Activated CD8-positive, alpha-beta memory T cell treated with anti-CD3 and anti-CD28 coated beads for 1 hour (primary cell): ENCODE measurements at places on chromosomes 5 and 9.

- no peak for DNase-seq
These were observed 253.0 kb downstream of the ICE1 start for GRCh38 chr5:5675511-5675910.

DNA sequence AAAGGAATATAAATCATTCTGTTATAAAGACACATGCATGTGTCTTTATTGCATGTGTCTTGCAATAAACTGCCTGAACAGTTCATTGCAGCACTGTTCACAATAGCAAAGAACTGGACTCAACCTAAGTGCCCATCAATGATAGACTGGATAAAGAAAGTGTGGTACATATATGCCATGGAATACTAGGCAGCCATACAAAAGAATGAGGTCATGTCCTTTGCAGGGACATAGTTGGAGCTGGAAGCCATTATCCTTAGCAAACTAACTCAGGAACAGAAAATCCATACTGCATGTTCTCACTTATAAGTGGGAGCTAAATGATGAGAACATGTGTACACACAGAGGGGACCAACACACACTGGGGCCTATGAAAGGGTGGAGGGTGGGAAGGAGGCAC lies 63.7 kb upstream of the CHD1 start:
- no peak for DNase-seq

DNA sequence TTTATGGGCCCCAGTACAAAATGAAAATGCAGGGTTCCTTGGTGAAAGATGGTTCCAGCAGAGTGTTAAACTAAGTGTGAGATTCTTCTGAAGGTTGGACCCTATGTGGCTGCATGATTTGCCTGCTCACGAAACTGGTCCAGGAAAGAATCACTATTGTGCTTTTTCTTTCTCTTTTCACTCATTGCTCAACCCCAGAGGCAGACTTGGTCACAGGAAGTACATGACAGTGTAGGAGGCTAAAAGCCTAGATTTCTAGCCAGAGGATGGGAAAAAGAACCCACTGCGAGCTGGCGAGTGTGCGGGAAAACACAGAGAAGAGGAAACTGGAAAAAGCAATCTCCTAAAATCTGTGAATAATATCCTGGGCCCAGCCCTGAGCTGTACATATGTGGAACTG lies 18.6 kb downstream of the SLC36A2 start:
- no peak for DNase-seq

DNA sequence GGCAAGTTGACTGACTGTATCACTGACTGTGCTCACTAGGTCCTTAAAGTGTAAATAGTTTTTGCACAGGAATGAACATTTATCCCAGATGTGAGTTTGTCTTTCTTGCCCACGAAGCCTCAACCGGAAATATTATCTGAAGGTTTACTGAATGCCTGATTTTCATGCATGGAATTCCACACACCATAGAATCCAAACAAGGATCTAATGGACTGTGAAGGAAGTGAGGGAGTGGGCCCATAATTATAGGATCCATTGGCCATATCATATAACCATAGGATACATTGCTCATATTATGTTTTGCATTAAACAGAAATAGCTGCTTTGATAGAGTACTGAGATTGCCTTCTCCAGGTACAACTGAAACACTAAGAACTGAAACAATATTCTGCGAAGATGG lies 1057.2 kb upstream of the EDIL3 start:
- DNase-seq: no peak

DNA sequence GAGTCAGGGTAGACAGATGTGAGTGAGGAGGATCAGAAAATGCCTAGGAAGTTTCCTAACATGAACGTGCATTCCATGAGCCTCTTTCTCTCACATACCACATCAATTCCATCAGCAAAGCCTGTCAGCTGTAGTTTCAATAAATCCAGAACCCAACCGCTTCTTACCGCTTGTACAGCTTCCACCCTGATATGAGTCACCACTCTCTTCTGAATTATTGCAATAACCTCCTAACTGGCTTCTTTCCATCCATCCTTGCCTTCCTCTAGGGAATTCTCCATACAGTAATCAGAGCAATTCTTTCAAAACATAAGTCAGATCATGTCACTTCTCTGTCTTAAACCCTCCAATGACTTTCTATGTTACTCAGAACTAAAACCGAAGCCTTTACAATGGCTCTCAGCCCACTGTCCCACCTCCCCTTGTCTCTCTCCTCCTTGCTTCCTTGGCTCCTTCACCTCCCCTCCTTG lies 8.1 kb upstream of the RAD23B start:
- DNase-seq: no peak

GRCh38 chr5:112174959-112175594 lies 244.0 kb downstream of the EPB41L4A start:
- DNase-seq: no peak

DNA sequence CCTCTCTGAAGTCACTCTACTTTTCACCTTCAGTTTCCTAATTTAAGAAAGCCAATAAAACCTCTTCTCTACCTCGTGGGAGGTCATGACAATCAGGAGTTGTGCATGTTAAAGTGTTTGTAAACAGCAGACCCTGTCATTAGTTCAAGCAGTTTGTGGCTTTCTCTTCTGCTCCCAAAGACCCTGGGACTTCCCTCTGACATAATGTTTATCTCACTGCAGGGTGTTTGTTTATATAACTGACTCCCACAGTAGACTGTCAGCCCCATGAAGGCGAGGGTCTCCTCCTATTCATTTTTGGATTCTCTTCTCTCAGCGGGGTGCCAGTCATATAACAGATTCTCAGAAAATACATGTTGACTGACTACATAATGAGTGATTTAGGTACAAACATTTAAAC lies 360.0 kb upstream of the ZNF462 start:
- DNase-seq: no peak

GRCh38 chr9:99576002-99576401 lies 245.7 kb upstream of the NR4A3 start:
- no peak for DNase-seq

- DNase-seq: no peak
These were observed 814.2 kb upstream of the GRAMD2B start for GRCh38 chr5:125609011-125609410.

DNA sequence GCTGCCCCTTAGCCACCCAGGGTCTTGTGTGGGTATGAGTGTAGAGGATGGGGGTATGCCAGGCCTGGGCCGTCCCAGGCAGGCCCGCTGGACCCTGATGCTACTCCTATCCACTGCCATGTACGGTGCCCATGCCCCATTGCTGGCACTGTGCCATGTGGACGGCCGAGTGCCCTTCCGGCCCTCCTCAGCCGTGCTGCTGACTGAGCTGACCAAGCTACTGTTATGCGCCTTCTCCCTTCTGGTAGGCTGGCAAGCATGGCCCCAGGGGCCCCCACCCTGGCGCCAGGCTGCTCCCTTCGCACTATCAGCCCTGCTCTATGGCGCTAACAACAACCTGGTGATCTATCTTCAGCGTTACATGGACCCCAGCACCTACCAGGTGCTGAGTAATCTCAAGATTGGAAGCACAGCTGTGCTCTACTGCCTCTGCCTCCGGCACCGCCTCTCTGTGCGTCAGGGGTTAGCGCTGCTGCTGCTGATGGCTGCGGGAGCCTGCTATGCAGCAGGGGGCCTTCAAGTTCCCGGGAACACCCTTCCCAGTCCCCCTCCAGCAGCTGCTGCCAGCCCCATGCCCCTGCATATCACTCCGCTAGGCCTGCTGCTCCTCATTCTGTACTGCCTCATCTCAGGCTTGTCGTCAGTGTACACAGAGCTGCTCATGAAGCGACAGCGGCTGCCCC lies 2.6 kb downstream of the SLC35A4 start:
- no peak for DNase-seq

DNA sequence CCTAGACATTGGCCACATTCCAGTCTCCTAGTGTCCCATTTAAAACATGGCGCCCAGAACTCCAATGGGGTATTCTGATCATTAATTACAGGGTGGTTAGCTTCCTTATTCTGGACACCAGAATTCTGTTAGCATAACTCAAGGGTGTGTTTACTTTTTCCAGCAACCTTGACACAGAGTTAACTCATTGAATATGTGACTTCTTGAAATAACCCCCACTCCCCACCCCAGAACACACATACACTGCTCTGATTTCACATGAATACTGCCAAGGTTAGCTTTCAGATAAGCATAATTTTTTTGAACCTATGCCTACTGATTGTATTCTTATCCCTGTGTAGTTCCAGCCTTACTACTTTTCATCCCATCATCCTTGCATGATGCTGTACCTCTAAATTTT lies 151.1 kb downstream of the SMARCA2 start:
- no peak for DNase-seq
